Keratinocyte (primary cell): ENCODE measurements at places on chromosomes 3 and 15. TPM values are rescaled to one million over a fixed set of nuclear protein-coding genes. Genes with fewer than 3 reads are reported as not detected.

GNB5 gene
- polyA plus RNA-seq, result 23.7 to 30.8 TPM (median 25.8 TPM) in 3 replicates

ADGRG7 gene
- 0.03 to 0.06 TPM (median 0.03 TPM) in 3 replicates for polyA plus RNA-seq

TM4SF1 gene
- polyA plus RNA-seq, result 274 to 375 TPM (median 323 TPM) in 3 replicates

CADM2 gene
- not detected in 3 replicates for polyA plus RNA-seq

DPPA2 gene
- polyA plus RNA-seq, result not detected in 3 replicates

TERC gene
- polyA plus RNA-seq, result 0.50 to 1.1 TPM (median 0.69 TPM) in 3 replicates

THPO gene
- polyA plus RNA-seq, result not detected in 3 replicates

SPSB4 gene
- polyA plus RNA-seq, result not detected in 3 replicates

TEX55 gene
- polyA plus RNA-seq, result not detected in 3 replicates

ANXA2 gene
- polyA plus RNA-seq, result 10,132 to 15,949 TPM (median 11,017 TPM) in 3 replicates

MME gene
- polyA plus RNA-seq, result 1.1 to 10.8 TPM (median 2.0 TPM) in 3 replicates
